ENCODE measurements at places on chromosomes 6 and 20.

DNA sequence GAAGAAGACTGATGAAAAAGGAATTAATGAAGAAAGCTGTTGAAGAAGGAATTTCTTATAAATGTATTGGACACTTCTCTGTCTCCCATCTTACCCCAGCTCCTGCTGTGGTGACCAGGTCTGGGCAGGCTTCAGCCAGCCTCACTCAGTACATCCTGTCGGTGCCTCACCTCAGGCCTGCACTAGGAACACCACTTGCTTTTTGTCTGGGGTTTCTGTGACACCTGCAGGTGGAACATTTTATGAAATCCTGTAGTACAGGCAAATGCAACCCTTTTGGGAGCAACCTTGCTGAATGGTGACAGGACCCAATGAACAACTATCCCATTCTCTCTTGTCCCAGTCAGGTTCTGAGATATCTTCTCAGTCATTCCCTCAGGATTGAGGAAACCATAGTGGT lies 129.7 kb downstream of the PRDM13 start:
- peaks cover 4% of the 10 kb centered on the region for H3K4me1 ChIP-seq
- no peak for DNase-seq
- peaks cover 68% of the 10 kb centered on the region for H3K27me3 ChIP-seq
- no peak overlapping the region for H3K4me3 ChIP-seq
- H3K36me3 ChIP-seq, result no peaks in the 10 kb centered on the region
- H3K27ac ChIP-seq, result no peak overlapping the region

DNA sequence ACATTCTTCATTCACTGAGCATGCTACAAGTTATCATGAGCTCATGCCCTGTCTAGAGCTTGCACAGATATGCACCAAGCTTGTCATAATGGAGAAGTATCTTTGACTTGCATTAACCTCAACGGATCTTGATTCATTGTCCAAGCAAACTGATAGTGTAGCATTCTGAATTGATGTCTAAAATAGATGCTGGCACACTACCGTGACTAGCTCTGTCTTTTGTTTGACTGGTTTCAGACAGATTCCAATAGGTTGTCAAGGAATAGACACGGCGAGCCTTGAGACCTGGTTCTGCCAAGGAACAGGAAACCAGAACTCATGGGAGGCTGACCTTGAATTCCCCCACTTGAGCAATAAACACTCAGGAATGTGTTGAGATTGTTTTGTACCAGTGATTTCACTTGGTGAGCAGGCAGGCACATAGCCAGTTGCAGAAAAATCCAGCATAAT lies 1153.1 kb upstream of the GJE1 start:
- no peaks in the 10 kb centered on the region for H3K4me1 ChIP-seq
- H3K36me3 ChIP-seq, result no peaks in the 10 kb centered on the region
- H3K27ac ChIP-seq, result no peak overlapping the region
- DNase-seq, result no peak

DNA sequence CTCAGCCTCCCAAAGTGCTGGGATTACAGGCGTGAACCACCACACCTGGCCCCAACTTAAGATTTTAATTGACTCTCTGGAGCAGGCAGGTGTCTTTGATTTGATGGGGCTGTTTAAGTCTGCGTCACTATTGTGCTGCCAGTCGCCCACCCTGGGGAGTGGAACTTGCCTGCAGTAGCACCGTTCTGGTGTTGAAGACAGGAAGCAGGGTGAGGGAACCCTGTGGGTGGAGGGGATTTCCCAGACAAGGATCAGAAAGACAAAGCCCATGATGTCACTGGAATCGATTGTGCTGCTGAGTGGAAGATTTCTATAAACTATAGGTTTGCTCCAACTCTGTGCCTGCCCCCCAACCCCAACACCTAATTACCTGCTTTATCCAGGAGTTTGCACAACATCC lies 11.0 kb downstream of the ALDH8A1 start:
- H3K27me3 ChIP-seq, result no peaks in the 10 kb centered on the region
- H3K27ac ChIP-seq, result no peak overlapping the region
- H3K4me1 ChIP-seq, result peaks cover 11% of the 10 kb centered on the region
- no peaks in the 10 kb centered on the region for H3K36me3 ChIP-seq
- DNase-seq, result peak; percentile 8

GRCh38 chr20:38159957-38160756 lies 4.9 kb downstream of the TGM2 start:
- H3K27me3 ChIP-seq, result peaks cover 7% of the 10 kb centered on the region
- peak overlapping the region; percentile 29 for H3K27ac ChIP-seq
- H3K4me3 ChIP-seq, result no peak overlapping the region
- H3K36me3 ChIP-seq, result no peaks in the 10 kb centered on the region
- H3K4me1 ChIP-seq, result no peaks in the 10 kb centered on the region

Measured in naive thymus-derived CD8-positive, alpha-beta T cell (primary cell).